ENCODE measurements at places on chromosomes 5 and 9.

- DNase-seq, result no peak
Measured at GRCh38 chr5:115194676-115195075, 25.0 kb upstream of the TRIM36 start.

DNA sequence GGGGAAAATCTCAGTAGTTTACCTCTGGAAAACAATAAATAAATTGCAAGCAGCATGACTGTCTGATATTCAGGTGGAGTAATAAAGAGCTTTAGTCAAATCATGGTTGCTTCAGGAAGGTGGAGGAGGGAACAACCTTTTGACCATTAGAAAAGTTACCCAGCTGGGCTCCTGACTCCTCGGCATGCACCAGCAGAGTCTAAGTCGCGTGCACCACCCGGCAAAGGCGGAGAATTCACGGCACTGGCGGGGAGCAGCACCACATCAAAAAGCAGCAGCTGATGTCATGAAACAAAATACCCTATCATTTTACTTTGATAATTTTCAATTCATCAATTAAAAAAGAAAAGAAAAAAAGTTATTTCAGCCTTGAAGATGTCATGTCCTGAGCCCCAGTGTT lies 34.6 kb downstream of the EBF1 start:
- no peak for DNase-seq

DNA sequence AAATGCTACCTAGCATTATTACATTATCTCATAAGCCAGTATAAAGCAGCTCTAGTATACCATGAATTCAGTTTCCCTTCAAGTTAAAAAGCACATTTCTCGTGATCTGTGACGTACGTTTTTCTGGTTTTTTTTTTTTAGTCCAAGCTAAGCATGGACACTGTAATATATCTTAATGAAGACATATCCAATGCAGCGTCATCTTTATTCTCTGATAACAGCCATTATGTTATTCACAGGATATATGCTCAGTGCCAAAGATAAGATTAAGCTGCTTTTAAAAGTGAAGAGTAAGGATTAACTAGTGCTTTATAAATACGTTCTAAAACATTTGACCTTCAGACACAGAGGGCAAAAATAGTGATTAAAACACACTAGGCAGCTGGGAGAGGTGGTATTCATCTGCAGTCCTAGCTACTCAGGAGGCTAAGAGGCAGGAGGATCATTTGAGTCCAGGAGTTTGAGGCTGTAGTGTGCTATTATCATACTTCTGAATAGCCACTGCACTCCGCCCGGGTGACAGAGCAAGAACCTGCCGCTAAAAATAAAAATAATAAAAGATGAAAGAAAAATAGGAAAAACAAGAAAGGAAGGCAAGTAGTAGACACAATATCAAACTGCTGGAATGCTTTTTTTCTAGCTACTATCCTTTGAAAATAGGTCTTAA lies 7.7 kb downstream of the CSNK1A1 start:
- no peak for DNase-seq

DNA sequence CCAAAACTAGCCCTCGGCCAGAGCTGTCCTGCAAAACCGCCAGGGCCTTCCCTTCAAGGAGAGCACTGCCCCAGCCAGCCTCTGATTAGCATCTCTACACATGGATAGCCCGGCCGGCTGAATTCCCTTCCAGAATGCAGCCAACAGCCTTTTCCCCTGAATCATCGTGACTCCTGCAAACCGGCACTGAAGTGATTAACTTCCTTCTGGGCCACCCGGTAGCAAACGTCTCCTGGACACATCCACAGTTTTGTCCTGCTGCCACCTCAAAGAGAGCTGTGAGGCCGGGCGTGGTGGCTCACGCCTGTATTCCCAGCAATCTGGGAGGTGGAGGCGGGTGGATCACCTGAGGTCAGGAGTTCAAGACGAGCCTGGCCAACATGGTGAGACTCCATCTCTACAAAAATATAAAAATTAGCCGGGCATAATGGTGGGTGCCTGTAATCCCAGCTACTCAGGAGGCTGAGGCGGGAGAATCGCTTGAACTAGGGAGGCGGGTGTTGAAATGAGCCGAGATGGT lies 21.1 kb upstream of the EEIG1 start:
- DNase-seq, result no peak

DNA sequence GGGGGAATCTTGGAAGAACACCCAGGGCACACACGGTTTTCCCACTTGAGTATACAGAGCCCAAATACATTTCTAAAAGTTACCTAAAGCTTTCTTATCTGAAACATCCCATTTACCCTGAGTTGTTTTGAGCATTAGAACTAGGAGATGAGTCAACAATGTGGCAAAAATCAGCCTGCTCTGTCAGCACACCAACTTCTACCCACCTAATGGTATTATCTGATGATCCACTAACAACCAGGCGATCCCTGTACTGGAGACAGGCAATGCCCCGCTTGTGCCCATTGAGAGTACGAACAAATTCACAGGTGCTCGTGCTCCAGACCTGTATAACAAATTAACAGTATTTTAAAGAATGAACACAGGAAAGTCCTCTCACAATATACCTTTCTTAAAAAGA lies 87.0 kb downstream of the SMIM23 start:
- no peak for DNase-seq

GRCh38 chr9:70609542-70610286 lies 195.3 kb upstream of the KLF9 start:
- no peak for DNase-seq

- DNase-seq, result no peak
Measured at GRCh38 chr5:103546858-103547257, 15.7 kb downstream of the NUDT12 start.

- DNase-seq, result no peak
Measured at GRCh38 chr5:128965011-128965637, at the start of gene SLC27A6. Gene SLC27A6 (plus strand): TSS chr5:128965488. CDS start chr5:128966138, 650 bp downstream.

DNA sequence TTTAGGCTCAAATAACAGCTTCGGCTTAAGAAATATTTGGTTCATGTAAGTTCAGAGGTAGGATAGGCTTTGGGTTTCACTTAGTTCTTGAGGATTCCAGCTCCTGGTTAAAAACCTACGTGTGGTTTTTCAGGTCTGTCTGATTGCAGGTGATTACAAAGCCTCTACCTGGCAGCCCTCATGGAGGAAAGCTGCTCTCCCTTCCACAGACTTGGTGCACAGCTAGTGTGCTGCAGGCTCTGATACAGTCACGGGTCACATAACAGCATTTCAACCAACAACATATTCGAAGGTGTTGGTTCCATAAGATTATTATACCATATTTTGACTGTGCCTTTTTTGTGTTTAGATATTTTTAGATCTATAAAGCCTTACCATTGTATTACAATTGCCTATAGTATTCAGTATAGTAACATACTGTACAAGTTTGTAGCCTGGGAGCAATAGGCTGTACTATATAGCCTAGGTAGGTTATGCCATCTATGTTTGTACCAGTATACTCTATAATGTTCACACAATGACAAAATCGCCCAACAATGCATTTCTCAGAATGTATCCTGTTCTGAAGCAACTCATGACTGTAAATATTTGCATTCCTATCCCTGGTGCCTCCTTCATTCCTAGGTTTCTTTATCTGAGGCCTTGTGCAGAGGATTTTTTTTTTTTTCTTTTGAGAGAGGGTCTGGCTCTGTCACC lies 8.0 kb upstream of the DCP2 start:
- no peak for DNase-seq

- DNase-seq, result no peak
Measured at GRCh38 chr5:89011778-89012711, 129.1 kb upstream of the MEF2C start.

- no peak for DNase-seq
Measured at GRCh38 chr5:16057277-16057676, 122.3 kb downstream of the MARCHF11 start.

DNA sequence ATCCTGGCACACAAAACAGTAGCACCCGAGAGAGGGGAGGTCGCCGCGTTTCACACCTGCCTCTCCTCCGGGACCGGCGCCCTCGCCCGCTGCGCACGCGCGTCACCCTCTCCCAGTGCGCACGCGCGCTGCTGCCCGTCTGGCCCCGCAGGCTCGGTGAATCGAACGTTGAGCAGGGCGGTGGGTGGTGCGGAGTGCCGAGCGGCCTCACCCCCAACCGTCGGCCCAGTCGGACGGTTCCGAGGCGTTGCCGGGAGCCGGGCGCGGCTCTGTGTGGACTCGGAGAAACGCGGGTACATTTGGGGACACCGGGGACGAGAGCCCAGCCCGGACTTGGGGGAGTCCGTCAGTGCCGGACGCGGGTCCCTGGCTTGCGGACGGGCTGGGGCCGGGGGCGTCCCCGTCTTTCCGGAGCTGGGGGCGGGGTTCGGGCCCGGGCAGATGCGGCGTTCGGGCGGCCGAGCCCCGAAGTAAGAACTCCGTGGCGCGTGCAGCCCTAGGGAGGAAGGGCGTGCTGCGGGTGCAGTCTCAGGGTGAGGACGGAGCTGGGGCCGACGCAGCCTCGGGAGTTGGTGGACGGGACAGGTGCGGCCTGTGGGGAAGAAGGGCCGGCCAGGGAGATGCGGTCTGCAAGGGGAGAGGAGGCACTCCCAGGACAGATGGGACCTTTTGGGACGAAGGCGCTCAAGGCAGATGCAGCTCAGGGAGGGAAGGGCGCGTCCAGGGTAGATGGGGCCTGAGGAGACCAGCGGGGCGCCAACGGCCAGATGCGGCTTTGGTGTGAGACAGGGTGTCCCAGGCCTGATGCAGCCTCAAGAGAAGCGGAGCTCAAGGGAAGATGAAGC lies at the start of gene POMT1:
TSS of gene POMT1 (plus strand) at position 138 of the 845 bp plus-strand sequence. CDS start 1,301 bp downstream, outside the sequence.
- peak; percentile 83 for DNase-seq

GRCh38 chr9:125507226-125507625 lies 199.8 kb downstream of the MAPKAP1 start:
- DNase-seq, result no peak

DNA sequence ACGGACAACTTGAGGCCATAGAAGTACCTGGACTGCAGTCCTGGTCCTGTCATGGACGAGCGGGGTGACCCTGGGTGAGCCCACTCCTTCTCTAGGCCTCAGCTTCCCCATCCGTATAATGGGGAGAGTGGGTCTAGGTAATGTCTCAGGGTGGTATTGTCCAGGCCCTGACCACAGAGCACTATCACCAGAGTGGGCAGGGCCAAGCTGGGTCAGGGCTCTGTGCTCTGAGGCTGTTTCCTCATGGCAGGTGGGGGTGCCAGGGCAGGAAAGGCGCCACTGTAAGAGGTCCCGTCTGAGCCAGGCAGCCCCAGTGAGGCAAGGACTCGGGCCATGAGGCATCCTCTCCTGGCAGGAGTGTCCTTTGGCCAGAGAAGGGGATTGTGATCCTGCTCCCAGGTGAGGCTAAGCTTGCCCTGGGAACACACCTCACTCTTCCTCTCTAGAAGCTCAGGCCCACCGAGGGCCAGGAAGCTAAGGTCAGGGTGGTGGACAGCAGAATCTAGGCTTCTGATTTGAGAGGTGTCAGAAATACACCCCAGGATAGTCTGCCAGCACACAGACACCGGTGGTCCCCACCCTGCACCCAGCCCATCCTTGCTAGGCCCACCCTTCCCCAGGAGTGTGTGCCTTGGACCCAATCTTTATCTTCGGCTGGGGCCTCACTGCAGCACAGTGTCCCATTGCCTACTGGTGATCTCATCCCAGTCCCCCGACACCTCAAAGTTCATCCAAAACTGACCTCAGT lies 1.5 kb upstream of the MYOZ3 start:
- DNase-seq, result no peak

- no peak for DNase-seq
Measured at GRCh38 chr9:4603830-4604229, 58.3 kb upstream of the PLPP6 start.

- DNase-seq, result no peak
Measured at GRCh38 chr9:35792826-35793225, 1.4 kb downstream of the NPR2 start.

DNA sequence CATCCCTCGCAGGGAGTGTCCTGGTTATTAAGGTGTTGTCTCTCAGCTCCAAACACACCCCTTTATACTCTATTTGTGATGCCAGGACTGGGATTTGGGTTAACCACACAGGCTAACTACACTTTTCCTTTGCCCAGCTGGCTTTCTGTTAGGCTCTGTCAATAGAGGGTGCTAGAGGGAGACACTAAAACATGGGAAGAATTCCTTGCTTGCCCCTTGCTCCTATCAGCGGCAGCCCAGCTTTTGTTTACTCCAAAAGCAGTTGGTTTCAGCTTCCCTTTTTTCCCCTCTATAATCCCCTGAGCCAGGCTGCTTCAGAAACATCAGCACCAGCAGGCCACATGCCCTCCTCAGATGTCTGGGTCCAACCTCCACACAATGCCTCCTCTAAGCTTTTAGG lies 297.1 kb downstream of the KCTD16 start:
- DNase-seq, result peak; percentile 27
